ENCODE measurements at places on chromosomes 7 and 10.
A peak's percentile ranks its signal among the peaks of the same experiment; 100 is the strongest.

DNA sequence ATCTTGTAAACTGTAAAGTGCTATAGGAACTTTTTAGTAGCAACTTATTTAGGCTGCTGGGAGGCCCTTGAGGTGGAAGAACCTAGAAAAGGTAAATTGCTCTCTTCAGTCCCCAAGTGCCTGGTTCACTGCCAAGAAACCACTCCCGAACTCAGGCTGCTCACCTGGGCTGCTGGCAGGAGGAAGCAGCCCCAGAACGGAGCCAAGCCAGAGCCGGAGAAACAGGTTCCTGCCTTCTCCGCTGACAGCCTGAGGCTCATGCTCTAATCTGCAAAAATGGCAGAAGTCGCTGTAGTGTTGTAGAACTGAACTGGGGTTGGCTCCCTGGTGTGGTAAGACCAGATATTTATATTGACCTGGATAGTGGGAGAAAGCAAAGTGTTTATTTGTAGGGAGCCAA lies 136.0 kb downstream of the CUL2 start:
- DNase-seq = no peak

GRCh38 chr10:61589547-61590243 lies 73.0 kb upstream of the CABCOCO1 start:
- DNase-seq = no peak

DNA sequence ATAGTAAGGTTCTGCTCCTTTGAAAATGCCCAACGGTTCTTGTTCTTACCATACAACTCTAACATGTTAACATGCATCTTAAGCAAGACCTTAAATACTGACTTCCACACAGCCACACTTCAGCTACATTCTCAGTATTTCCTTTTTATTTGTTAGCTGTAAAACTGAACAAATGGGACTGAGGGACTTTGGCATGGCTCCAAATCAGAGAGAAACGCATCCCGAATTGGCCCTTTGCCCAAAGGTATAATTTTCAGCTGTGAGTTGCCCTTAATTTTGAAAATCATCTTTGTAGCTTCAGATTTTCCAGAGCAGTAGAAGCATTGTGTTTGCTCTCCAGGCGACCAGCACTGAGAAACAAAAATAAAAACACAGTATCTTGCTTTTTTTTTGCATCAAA lies 56.4 kb downstream of the NEUROD6 start:
- DNase-seq = peak; percentile 65

- no peak for DNase-seq
These were observed 406.9 kb upstream of the PRKCQ start for GRCh38 chr10:6986927-6987326.

GRCh38 chr7:155130493-155130892 lies 60.4 kb downstream of the HTR5A start:
- no peak for DNase-seq

DNA sequence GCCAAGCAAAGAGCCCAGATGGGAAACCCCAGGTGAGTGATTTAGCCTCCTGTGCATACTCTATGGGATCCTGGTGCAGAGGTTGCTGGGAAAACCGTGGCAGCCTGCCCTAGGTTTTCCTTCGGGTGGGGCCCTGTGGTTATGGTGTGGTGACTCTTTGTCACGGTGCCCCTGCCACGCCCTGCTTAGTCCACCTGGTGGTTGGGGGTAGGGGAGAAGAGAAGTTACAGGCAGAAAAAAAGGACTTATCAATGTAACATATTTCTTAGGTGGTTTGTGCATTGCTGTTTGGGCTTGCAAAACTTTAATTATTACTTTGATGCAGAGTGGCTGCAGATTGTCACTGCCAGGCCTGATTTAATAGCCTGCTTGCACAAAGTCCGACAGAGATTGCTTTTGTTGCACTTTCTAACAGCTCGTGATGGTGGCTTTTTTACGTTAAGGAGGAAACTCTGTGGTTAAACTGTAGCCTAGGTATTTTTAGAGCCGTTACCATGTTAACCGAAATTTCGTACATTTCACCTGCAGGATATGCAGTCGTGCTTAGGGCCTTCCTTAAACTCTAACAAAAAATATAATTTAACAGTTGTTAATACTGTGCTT lies 197.4 kb downstream of the RNLS start:
- DNase-seq = no peak

DNA sequence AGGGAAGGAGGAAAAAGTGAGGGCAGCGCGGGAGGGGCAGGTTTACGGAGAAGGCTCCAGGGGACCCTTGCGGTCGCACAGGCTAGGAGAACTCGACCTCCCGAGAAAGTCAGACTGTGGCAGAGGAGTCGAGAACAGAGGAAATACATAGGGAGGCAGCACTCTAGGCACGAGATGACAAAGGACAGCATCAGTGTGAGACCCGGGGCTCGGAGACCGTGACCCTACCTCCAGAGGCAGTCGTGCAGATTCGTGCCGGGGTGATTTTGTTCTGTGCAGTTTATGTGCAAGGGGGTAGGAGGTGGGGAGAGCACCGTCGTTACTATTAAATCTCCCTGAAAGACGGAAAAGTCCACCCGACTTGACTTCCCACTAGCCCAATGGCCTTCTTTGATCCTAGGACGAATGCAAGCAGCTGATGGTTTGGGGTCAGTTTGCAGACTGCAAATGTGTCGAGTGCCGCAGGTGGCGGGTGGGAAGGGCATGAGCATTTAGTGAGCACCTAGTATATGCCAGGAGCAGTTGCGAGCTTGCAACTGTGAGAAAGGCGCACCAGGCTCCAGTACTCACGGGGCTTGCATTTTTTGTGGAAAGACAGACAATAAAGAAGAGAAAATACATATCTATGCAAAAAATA lies 674 bp upstream of the OSBPL3 start:
- peak; percentile 37 for DNase-seq

DNA sequence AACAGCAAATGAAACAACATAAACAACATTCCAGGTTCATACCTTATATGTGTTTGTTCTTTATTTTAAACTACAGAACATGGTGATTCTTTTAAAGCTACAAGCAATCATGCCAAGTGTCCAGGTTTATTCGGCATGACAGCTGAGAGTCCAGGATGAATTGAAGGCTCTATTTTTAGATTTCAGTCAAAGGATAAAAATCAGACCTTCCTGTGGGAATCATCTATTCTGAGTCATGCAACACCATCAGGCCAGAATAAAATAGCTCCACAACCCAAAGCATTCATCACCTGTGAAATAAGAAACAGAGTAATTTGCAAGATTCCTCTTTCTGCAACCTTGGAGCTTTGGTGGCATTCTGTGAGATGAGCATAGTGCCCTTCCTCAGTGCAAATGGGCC lies 292.4 kb upstream of the MYO3A start:
- DNase-seq = no peak

All from NCI-H1694 treated with DMSO at 0.1 percent for 48 hours (cell line).